Foreskin melanocyte (primary cell): ENCODE measurements at places on chromosomes 16 and 17.

DNA sequence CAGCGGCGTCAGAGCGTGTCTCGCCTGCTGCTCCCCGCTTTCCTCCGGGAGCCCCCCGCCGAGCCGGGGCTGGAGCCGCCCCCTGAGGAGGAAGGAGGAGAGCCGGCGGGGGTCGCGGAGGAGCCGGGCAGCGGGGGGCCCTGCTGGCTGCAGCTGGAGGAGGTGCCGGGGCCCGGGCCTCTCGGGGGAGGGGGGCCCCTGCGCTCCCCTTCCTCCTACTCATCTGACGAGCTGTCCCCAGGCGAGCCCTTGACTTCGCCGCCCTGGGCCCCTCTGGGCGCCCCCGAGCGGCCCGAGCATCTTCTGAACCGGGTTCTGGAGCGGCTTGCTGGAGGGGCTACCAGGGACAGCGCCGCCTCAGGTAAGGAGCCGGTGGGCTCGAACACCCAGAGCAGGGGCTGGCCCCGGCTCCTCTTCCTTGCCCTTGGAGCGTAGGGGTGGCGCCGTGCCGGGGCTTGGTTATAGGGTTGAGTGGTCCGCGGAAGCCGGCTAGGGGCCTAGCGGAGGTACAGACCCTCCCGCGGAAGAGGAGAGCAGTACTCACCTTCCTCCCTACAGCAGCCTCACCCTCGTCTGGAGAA is 841 bp downstream of the RAPGEFL1 start:
- DNase-seq: no peak

GRCh38 chr17:49130891-49131290 is 1.7 kb upstream of the B4GALNT2 start:
- no peak for DNase-seq

DNA sequence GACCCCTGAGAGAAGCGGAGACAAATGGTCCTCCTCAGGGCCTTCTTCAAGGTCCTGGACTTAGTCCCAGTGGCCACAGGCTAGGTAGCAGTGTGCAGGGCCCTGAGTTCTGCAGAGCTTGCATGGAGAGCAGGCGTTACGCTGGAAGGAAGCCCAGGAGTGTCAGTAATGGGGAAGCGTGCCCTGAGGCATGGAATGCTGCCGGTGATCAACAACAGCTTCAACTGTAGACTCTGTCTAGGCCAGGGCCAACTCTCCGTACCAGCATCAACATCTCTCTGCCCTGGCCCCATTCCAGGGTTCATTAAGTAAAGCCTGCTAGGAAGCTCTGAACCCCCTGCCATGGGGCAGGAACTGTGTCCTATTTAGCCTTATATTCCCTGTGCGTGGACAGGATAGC is 568 bp upstream of the TNK1 start:
- DNase-seq: no peak

DNA sequence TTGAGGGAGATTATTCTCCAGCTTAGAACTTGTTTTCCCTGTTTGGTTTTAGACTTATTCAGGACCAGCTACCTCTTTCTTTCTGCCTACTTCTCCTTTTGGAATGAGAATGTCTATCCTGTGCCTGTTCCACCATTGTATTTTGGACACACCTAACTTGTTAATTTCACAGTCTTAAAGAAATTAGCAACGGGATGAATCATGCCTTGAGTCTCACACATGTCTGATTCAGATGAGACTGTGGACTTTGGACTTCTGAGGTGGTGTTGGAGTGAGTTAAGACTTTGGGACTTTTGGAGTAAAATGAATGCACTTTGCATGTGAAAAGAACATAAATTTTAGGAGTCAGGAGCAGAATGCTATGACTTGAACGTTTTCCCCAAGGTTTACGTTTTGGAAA is 581.4 kb downstream of the CDH11 start:
- DNase-seq: no peak

- DNase-seq: no peak
Observed at GRCh38 chr16:27906883-27907282, 156.6 kb downstream of the GSG1L start.

GRCh38 chr16:57863434-57864160 is 61.3 kb upstream of the KIFC3 start:
- peak; percentile 63 for DNase-seq

GRCh38 chr16:85278839-85279238 is 166.6 kb upstream of the CIBAR2 start:
- DNase-seq: no peak

- DNase-seq: peak; percentile 22
Observed at GRCh38 chr17:52106638-52107261, 51.8 kb downstream of the CA10 start.
